ENCODE measurements at places on chromosomes 1 and 21.

DNA sequence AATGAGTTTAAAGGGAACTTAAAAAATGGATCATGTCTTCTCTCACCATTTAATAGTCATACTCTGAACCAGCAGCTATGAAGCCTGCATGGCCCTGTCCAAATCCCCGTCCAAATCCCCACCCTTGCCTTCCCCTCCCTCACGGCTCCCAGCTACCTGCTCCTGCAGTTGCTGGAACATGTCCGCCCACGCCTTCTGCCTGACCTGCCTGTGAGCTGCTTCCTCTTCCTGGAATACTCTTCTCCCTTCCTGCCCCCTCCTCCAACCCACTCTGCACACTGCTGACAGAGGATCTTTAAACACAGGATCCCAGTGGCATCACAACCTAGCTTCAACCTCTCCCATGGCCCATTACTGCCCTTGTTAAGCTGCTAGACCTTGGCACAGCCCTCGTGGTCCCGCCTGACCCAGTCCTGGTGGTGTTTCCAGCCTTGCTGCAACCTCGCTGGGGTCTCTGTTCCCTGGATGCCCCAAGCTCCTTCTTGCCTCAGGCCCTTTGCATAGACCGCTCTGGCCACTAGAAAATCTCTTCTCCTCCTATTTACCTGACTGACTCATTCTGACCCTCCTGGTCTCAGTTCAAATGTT is 118.3 kb downstream of the PTPRU start:
- no peak for DNase-seq

DNA sequence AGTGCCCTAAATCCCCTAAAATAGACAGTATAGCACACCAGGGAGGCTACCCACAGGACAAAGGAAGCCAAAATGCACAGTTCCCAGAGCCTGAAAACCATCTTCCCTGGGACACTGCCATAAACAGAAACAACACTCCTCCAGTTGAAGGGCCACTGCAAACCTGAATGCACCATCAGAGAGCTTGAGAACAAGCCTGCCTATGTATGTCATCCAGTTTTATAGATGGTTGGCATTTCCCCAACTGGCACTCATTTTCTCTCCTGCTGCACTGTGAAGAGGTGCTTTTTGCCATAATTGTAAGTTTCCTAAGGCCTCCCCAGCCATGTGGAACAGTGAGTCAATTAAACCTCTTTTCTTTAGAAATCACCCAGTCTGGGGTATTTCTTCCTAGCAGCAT is 169.0 kb downstream of the AGBL4 start:
- DNase-seq, result no peak

GRCh38 chr1:20124456-20125057 is 5.2 kb upstream of the PLA2G2D start:
- DNase-seq, result peak; percentile 35

- no peak for DNase-seq
These were observed 72.7 kb downstream of the TRABD2B start for GRCh38 chr1:47924270-47925048.

GRCh38 chr21:34936883-34937563 is 112.1 kb downstream of the RUNX1 start:
- no peak for DNase-seq

- no peak for DNase-seq
These were observed 1764.3 kb downstream of the NCAM2 start for GRCh38 chr21:22762463-22762862.

- DNase-seq, result no peak
These were observed 195.0 kb upstream of the RGS18 start for GRCh38 chr1:191963286-191963685.

GRCh38 chr1:5473268-5473667 is 519.0 kb downstream of the NPHP4 start:
- no peak for DNase-seq

- DNase-seq, result no peak
These were observed 82.9 kb downstream of the BEND5 start for GRCh38 chr1:48693674-48694320.

DNA sequence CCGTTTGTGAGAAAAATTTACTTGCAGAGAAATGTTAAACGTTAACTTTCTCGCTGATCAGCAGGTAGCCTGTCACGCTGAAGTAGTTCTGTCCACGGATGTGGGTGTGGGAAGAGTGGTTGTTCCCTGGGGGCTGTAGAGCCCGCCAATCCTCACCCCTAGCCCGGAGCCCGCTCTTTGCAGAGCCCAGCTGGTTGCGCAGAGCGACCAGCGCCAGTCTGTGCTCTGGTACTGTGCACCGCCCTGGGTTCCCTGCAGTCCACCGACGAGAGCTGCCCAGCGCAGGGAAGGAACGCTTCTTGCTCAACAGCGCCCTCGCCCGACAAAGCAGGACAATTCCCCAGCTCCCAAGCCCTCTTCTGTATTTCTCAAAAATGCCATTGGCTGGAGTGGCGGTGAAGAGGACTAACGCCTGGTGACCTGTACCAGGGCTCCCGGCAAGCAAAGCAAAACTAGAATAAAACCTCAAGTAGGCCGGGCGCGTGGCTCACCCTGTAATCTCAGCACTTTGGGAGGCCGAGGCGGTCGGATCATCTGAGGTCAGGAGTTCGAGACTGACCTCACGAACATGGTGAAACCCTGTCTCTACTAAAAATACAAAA is 3.3 kb downstream of the RIPPLY3 start:
- DNase-seq, result peak; percentile 85

GRCh38 chr1:13699936-13700520 is at the start of gene PRDM2:
Gene PRDM2 (plus strand): TSS chr1:13700188. CDS start chr1:13715606, 15,418 bp downstream.
- peak; percentile 70 for DNase-seq

- DNase-seq, result no peak
These were observed 461.5 kb upstream of the PROX1 start for GRCh38 chr1:213526306-213526705.

DNA sequence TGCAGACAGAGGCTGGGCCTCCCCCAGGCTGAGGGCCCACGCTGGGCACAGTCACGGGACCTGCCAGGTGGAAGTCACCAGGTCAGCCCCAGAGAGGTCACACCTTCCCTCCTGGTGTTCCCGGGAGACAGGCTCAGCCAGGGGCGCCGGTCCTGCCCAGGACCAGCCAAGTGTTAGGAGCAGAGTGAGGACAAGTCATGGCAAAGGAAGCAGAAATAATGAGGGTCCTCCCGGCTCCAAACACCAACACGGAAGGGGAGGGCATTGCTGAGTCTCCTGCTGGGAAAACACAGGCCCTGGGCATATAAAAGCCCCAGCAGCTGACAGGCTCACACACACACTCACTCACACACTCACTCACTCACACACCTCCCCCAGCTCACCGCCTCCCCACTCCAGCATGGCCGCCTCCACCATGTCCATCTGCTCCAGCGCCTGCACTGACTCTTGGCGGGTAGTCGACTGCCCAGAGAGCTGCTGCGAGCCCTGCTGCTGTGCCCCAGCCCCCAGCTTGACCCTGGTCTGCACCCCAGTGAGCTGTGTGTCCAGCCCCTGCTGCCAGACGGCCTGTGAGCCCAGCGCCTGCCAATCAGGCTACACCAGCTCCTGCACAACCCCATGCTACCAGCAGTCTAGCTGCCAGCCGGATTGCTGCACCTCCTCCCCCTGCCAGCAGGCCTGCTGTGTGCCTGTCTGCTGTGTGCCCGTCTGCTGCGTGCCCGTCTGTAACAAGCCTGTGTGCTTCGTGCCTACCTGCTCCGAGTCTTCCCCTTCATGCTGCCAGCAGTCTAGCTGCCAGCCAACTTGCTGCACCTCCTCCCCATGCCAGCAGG is at the start of gene KRTAP10-10:
Gene KRTAP10-10, plus strand, starts transcription at position 339 of the 833 bp plus-strand sequence. Its CDS starts 62 bp downstream, at position 401.
- DNase-seq, result no peak

- no peak for DNase-seq
These were observed 18.7 kb downstream of the SLC45A3 start for GRCh38 chr1:205661429-205662134.

DNA sequence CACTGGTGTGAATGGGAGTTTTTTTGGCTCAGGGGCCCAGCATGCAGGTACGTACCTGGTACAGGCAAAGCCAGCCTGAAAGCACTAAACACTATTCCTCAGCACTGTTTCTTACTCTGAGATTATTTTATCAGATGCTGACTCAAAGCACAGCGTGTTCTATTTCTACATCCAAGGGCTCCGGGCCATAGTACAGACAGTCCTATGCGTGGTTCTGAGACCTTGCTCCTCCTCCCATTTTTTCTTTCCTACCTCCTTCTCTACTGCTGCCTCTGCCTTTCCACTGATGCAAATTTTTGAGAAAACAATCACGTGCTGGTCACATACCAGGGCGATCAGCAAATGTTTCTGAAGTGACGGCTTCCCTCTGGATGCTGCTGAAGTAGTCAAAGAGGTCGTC is 36.3 kb downstream of the PDPN start:
- peak; percentile 70 for DNase-seq

DNA sequence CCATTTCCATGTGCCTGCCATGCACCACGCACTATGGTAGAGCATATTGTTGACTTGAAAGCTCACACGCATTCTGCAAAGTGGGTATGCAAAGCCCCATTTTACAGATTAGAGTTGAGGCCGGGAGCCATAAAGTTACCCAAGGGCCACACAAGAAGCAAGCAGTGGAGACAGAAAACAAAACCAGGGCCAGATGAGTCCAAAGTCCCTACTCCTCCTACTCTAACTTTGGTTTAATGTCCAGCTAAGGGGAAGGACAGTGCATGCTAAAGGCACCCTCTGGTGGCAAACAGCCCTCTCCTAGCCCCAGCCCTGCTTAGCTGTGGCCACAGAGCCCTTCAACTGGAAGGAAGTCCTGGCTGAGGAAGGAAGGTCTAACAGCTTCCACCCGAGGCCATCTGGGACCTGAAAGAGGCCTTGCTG is 74.9 kb downstream of the SLC66A1 start:
- no peak for DNase-seq

- DNase-seq, result no peak
These were observed 61.0 kb downstream of the IER5 start for GRCh38 chr1:181149326-181150125.

GRCh38 chr1:196387766-196388165 is 220.5 kb downstream of the KCNT2 start:
- no peak for DNase-seq

GRCh38 chr1:2206813-2207487 is 12.4 kb upstream of the FAAP20 start:
- no peak for DNase-seq

GRCh38 chr1:63750721-63751120 is 23.1 kb upstream of the ROR1 start:
- DNase-seq, result no peak

GRCh38 chr1:27026621-27027574 is 14.2 kb upstream of the TENT5B start:
- peak; percentile 92 for DNase-seq

DNA sequence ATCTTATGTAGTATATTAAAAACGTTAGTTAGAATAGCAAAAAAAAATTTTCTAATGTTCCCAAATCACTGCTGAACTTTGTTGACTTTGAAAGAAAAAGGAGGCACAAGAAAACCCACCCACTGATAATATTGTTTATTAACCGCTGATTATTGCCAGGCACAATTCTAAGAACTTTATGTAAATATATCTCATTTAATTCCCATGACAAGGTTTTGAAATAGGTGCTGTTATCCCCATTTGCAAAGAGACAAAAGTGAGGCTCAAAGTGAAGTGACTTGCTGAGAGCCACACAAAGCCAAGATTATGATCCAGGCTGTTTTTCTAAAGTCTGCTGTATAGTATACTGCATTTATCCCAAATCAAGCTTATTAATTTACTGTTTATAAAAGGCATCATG is 56.4 kb downstream of the SASS6 start:
- no peak for DNase-seq

GRCh38 chr1:113938192-113938591 is 9.1 kb downstream of the HIPK1 start:
- no peak for DNase-seq

- no peak for DNase-seq
These were observed 1369.9 kb downstream of the KCNT2 start for GRCh38 chr1:195238313-195238712.

DNA sequence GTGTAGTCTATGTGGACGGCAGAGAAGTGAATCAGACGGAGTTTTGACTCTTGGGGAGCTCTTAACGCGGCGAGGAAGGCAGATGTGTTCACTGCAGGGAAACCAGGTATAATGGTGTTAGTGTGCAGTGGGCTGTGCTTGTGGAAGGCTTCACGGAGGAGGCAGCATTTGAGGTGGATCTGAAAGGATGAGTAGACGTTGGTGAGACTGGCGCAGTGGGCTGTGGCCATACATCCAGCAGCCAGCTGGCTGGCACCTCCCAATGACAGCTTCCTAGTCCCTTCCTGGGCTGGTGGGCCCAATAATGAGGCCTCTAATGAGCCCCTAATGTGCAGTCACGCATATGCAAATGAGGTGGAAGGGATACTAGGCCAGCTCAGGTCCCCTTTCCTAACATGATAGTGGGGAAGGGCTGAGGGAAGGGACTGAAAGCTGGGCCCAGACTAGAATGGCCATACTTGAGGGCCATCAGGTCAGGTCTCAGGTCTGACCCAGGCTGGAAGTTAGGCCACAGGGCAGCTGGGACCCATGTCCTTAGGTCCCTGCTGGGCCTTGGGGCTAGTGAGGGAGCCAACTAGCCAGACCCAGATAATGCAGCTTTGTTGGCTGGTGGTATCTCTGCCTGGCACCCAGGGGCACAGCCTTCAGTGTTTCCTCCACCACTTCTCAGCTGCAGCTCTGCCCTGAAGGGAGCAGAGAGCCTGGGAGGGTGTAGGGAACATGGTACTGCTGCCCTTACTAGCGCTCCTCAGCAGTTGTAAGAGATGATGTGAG is 3.8 kb downstream of the MAP7D1 start:
- no peak for DNase-seq

- DNase-seq, result no peak
These were observed 25.6 kb upstream of the FAM89A start for GRCh38 chr1:231065510-231066241.

GRCh38 chr1:223207293-223208066 is 64.4 kb upstream of the TLR5 start:
- DNase-seq, result no peak

- DNase-seq, result no peak
These were observed 63.9 kb downstream of the ADAMTS1 start for GRCh38 chr21:26781331-26781730.

Measured in tibial artery (tissue), 4 donors.